Glutamatergic neuron (in vitro differentiated cells): ENCODE measurements at places on chromosomes 2 and 18.

DNA sequence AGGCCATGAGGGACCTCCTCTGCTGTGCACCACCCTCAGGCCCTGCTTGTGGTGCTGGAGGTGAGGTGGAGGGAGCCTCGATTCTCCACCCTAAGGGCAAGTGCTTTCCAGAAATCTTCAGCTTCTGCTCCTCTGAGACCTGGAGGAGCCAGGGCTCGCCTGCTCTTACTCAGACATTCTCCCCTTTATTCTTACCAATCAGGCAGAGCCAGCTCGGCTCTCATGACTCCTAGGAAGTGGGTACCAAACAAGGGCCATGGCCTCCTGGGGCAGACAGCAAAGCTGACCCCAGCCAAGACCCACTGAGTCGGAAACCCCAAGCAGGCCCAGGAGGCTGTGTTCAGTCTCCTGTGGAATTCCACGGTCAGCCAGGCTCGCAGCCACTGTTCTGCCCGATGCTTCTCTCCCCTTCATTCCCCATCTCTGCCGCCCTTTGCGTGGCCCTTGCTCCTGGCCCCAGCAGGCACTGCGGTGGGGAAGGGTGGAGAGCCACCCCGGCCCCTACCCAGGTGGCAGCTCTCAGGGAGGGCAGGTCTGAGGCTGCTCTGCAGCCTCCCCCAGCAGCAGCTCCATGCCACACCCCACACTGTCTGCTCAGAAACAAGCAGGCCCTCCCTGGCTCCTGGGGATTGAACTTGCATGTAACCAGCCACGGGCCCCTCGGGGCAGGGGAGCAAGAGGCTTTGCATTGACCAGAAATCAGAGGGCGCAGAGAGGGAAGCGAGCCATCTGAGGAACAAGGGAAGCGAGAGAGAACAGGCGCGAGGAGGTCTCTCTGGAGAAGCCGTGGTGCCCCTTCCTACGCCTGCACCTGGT is 24.0 kb downstream of the HS1BP3 start:
- DNase-seq = peak; percentile 24

DNA sequence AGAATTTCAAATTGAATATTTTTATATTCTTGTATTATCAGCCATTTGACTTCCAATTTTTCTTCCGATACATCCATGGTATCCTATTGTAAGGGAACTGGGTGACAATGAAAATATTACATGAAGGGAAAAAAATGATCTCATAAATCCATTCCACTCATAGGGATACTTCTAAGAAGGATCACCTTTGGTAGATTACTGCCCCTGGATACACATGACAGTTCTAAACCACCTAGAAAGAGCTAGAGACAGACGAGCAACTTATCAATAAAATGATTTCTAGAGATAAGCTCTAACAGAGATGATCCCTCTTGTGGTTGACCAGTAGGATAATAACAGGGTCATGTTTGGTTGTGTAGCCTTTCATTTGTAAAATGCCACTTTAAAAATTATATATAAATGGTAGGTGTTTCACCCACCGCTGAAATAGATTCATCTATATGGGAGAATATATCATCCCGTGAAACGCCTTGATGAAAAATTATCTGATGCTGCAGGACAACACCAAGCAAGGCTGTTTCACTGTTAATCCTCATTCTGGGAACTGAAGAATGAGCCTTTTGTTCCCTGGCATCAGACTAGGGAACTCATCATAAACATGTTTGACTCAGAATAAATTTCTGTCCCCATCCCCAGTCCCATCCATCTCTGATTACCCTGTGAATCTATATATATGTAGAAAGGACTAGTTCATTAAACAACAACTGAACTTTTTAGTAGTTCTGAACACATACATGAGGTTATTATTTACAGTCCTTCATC is 180.0 kb downstream of the TCF4 start:
- DNase-seq = no peak

GRCh38 chr18:41524674-41525470 is 430.2 kb upstream of the PIK3C3 start:
- no peak for DNase-seq

GRCh38 chr2:163347982-163348856 is 387.6 kb downstream of the FIGN start:
- peak; percentile 76 for DNase-seq

DNA sequence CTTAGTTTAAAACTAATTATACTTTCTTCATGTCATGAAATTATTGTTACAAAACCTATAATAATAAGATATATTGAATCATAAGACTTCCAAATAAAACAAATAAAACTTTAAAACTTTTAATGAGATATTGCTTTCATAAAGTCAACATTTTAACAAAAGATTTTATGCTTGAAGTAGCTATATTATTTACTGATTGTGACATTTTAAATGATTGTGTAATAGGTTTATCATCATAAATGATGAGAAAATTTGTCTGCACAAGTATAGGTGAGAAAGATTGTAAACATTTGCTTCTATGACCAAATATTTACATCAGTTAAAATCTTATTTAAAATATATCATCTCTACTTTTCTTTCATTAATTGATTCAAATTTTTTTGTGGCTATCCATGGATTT is 5.1 kb upstream of the GALNT13 start:
- no peak for DNase-seq

- DNase-seq = no peak
Measured at GRCh38 chr2:72625366-72625765, 200.5 kb downstream of the EXOC6B start.

GRCh38 chr2:186751790-186752189 is 57.9 kb downstream of the FAM171B start:
- no peak for DNase-seq

DNA sequence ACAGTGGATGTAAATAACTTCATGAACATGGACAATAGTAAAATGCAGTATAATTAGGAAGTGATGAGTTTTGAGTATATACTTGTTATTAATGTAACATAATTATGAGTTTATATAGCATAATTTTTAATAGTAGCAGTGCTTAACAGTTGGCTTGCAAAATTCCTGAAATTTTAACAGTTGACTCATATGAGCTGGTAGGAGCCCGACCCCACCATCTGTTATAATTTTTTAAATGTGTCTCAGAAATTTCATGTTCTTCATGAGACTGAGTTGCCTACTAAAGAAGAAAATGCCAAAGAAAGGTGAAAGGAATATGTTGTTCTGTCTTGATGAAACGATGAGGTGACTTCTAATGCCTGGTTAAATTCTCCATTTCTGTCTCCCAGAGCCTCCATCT is 62.6 kb downstream of the ITGB1BP1 start:
- no peak for DNase-seq

GRCh38 chr2:221463241-221463896 is 108.7 kb downstream of the EPHA4 start:
- no peak for DNase-seq

DNA sequence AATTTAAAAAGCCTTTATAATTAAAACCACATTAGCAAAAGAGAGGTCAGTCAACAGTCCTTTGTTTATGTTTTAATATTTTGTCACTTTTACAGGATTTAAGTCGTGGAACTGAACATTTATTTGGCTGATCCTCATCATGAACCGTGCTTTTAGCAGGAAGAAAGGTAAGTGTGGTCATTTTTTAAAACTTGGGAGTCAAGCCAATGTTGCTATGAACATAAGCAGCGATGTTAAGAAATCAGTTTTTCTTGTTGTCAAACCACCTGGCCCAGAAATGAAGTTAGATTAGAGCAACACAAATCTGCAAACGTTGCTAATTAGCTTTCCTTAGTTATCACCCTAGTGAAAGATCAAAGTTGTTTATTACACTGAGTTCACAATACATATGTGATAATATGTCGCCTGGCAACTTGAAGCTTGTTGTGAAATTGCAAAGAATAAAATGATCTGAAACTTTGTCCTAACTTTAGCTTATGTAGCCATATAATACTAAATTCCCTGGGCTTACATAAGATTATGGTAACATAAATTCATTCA is 186.0 kb downstream of the GULP1 start:
- DNase-seq = no peak

- DNase-seq = no peak
Measured at GRCh38 chr18:995629-996028, 91.0 kb downstream of the ADCYAP1 start.

GRCh38 chr2:203582468-203582867 is 47.4 kb upstream of the RAPH1 start:
- DNase-seq = no peak

DNA sequence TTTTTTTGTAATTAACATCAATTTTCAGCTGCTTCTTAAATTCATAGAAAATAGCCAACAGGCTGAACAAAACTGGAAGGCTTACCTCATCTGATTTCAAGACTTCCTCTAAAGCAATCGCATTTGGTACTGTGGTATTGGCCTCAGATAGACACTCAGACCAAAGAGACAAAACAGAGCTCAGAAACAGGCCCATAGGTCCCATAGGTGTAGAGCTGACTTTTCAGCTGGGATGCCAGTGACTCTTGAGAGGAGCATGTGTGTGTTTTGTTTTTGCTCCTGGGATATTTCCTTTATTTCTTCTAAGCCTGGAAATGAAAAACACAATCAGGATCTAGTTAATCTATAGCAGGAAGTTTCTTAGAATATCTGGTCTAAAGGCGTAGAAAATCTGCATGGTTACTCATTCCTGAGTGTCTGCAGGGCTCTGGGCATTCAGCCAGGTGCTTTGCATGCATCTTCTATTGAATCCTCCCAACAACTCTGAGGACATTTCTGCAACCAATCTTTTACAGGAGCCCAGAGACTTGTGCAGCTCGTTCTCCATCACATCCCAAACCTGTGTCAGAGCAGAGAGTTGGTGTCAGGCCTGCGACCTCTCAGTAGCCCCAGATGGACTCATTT is 190.8 kb downstream of the RTP5 start:
- DNase-seq = no peak

GRCh38 chr18:43155842-43156241 is 40.4 kb upstream of the RIT2 start:
- DNase-seq = no peak

DNA sequence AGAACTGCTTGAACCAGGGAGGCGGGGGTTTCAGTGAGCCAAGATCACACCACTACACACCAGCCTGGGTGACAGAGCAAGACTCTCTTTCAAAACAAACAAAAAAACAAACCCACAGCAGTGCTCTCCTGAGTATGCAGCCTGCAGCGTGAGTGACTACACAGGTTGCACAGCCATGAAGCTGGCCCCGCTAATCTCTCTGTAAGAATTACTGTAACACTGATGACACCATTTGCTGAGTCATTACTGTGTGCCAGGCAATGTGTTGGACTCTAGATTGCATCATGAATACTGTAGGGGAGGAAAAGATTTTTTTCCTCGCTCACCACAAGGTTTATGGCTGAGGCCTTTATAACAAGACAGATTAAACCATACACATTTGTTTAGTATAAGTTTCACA is 118.6 kb upstream of the ATP8B1 start:
- no peak for DNase-seq

DNA sequence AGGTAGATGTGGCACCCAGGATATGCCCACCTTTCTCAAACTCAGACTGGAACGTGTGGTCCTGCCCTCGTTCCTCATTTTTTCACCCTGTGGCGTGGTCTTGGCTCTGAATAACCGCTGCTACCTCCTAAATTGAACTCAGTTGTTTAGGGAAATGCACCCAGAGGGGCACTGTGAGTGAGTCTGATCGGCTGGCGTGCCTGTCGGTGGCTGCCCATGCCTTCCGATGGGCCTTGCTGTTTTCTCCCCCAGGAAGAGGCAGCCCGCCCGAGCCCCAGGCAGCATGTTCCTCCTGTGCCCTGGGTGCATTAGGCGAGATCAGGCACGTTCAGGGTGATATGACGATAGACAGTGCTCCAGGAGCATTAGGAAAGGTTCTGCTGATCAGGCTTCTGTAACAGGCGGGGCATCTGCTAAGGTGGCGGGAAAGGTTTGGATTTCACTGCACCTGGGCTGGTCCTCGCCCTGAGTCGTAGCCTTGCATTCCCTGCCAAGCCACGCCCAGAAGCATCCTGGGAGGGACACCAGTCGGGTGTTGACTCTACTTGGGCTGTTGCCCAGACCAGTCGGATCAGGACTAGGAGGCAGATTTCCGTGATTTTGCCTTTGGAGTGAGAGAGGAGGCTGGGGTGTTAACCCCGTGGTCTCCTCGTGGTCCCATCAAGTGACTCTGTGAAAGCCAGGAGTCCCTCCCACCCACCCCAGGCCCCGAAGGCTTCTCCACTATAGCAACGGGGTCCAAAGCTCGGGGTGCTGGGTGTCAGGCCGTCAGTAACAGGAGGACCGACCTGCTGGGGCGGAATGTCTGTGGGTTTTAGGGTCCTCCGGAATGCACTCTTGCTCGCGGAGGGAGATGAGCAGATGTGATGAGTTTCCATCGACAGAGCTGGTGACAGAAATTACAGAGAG is 75.1 kb downstream of the SH3BP4 start:
- DNase-seq = no peak

DNA sequence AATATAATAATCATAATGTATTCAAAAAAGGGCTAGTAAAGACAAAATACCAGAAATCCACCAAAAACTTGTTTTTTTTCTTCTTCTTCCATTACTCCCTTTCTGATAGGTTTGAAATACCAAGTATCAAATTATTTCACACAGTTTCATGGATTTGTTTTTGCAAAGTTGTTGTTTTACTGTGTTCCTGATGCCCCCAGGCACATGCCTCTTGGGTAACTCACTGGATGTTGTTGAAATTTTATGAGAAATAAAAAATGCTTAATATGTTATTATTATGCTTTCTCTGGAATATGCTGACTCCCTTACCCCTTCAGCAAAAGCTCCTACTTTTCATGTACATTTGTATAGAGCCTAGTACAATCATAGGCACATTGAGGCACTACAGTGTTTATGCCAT is 419.6 kb downstream of the NRXN1 start:
- DNase-seq = no peak

DNA sequence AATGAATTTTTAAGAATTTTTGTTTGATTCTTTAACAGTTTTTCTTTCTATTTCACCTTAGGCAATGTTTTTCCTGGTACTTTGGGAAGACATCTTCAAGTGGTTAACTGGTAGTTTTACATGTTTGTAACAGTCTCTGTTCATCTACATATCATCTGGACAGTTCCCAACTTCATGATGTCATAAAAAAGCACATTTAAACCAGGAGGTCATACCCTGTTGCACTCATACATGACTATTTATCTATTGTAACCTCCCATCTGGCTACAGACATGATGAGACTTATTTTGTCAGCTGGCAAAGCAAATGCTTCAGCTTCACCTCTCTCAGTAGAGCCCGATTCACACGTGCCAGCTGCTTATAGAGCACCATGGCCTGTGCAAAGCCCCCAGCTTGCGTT is 99.8 kb upstream of the YPEL5 start:
- no peak for DNase-seq

GRCh38 chr2:116545286-116546068 is 1269.0 kb upstream of the DDX18 start:
- DNase-seq = no peak

GRCh38 chr2:233858331-233858730 is 4.0 kb upstream of the HJURP start:
- no peak for DNase-seq

GRCh38 chr2:127106457-127106990 is 430 bp downstream of the BIN1 start:
- DNase-seq = peak; percentile 56

DNA sequence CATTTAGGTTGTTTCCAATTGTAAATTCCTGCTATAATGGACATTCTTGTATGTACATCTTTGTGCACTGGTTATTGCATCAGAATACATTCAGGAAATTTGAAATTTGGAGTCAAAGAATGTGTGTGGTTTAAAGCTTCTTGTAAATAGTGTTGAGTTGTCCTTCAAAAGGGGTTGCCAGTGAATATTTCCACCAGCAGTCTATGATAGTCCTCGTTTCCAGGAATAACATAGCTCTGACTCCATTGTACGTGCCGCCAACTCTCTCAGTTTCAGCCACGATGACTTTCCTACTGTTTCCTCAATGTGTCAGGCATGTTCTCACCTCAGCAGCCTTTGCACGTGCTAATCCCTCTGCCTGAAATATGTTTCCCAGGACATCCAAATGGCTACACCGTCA is 10.9 kb upstream of the HS6ST1 start:
- DNase-seq = no peak
